ENCODE measurements at places on chromosomes 12 and 14. TPM values are rescaled to one million over a fixed set of nuclear protein-coding genes. Genes with fewer than 3 reads are reported as not detected.

The PAPLN gene
- 5.1 TPM for total RNA-seq

GRCh38 chr12:89245090-89245489 lies 107.2 kb downstream of the DUSP6 start:
- DNase-seq: no peak

GRCh38 chr12:112844814-112845565 lies 53.4 kb downstream of the RPH3A start:
- no peak for DNase-seq

DNA sequence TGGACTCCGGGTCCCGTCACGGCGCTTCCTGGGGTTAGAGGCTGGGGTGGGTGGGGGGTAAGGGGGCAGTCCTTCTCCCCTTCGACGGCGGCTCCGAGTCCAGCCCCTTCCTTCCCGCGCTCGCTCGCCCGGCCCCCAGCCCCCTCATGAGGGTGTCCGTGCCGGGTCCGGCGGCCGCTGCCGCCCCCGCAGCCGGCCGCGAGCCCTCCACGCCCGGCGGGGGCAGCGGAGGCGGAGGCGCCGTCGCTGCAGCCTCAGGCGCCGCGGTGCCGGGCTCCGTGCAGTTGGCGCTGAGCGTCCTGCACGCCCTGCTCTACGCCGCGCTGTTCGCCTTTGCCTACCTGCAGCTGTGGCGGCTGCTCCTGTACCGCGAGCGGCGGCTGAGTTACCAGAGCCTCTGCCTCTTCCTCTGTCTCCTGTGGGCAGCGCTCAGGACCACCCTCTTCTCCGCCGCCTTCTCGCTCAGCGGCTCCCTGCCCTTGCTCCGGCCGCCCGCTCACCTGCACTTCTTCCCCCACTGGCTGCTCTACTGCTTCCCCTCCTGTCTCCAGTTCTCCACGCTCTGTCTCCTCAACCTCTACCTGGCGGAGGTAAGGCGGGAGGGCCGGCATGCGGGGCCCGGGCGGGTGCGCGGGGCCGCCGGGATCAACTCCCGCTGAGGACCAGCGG lies 500 bp downstream of the GPR137C start:
- no peak for DNase-seq

GRCh38 chr12:28010036-28010435 lies 37.5 kb upstream of the PTHLH start:
- DNase-seq: no peak

DNA sequence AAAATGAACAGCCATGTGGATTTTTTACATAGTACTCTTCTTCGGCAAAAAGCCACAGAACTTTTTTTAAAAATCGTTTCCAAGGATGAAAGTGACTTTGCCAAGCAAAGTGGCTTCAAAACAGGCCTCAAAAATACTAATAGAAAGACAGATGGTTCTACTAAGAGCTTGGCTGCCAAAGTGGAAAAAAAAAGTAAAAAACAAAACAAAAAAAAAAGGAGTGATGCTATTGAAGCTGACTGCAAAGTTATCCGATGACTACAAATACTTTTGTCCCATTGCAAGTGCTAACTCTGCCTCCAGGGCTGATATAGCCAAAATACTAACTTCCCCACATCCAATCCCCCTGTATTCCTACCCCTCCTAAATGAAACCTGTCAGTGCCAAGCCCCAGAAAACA lies 277.6 kb downstream of the SOX5 start:
- no peak for DNase-seq

GRCh38 chr14:89870316-89870715 lies 84.2 kb downstream of the EFCAB11 start:
- no peak for DNase-seq

The SLC7A8 gene
- total RNA-seq: 23.7 TPM
